Pancreas (tissue), 10 donors: ENCODE measurements at places on chromosomes 4 and X. TPM values are rescaled to one million over a fixed set of nuclear protein-coding genes. Genes with fewer than 3 reads are reported as not detected.

DNA sequence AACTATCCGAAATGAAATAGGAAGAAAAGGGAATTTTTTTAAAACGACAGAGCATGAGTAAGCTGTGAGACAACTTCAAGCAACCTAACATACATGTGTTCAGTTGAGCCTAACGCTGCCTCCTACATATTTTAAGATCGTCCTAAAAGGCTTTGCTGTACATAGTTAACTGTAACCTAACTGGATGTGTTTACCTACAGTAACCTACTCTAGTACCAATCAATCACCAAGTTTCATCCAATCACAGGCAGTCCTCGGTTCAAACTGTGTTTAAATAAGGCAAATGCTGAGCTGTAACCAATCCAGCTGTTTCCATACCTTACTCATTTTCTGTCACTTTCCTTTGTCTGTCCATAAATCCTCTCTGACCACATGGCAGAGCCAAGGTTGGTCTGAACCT, 17.1 kb downstream of the RCHY1 start:
- DNase-seq = no peak

DNA sequence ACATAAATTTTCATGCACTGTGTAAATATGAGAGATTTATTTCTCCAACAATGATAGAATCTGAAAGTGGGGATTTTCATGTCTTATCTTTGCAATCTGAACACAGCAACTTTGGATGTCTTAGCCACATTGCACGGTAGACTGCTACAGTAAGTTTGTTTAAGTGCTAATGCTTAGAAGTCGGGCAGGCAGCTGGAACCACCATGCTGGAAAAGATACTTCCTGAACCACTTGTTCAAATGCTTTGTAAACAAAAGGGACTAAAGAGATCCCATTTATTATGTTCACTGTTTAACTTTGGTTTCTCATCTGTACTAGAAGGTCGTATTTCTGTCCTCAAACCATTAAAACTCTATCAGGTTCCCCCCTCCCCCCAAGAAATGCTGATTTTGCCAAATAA, 555.9 kb upstream of the DIPK2B start:
- DNase-seq = no peak

GRCh38 chr4:15936495-15936894, 2.0 kb downstream of the FGFBP1 start:
- no peak for DNase-seq

Gene TXK
- 0.84 TPM for total RNA-seq

GRCh38 chr4:182808673-182809416, 108.3 kb downstream of the DCTD start:
- peak; percentile 53 for DNase-seq

Gene PDLIM3
- total RNA-seq = 7.0 TPM

- DNase-seq = no peak
Measured at GRCh38 chr4:162684998-162685397, 481.7 kb downstream of the NAF1 start.

- no peak for DNase-seq
Measured at GRCh38 chrX:19057856-19058255, 64.4 kb downstream of the ADGRG2 start.

DNA sequence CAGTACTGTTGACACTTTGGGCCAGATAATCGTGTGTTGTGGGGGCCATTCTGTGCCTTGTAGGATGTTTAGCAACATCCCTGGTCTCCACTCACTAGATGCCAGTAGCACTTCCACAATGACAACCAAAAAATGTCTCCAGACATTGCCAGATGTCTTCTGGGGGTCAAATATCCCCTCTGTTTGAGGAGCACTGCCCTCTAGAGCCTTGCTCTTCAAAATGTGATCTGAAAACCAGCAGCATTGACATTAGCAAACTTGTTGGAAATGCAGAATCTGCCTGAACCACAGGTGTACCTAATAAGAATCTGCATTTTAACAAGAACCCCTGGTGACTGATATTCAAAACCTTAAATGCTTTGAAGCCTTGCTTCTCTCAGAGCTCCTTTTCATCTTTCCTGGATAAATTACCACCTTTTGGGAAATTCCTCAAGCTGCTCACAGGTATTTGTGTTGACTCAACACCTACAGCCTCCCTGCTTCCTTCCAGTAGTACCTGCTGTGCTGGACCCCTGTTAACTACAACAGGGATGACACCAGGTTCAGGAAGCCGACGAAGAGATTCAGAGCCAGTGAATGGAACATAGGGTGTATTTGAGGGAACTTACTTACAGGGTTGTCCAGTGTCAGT, 459.0 kb upstream of the NR3C2 start:
- no peak for DNase-seq

- no peak for DNase-seq
Measured at GRCh38 chrX:73262991-73263390, 48.3 kb upstream of the NAP1L2 start.

GRCh38 chrX:118286066-118286762, 59.7 kb upstream of the WDR44 start:
- no peak for DNase-seq

Gene CFAP47
- not detected for total RNA-seq

DNA sequence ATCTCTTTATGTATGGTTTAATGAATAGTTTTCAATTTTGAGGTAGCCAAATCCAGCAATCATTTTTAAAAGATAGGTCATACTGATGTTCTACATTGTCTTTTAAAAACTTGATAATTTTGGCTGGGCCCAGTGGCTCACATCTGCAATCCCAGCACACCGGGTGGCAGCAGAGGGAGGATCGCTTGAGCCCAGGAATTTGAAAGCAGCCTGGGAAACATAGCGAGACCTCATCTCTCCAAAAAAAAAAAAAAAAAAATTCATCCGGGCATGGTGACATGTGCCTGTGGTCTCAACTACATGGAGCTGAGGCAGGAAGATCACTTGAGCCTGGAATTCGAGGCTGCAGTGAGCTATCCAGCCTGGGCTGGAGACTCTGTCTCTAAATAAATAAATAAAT, 419.8 kb downstream of the GALNTL6 start:
- DNase-seq = no peak

GRCh38 chr4:119744580-119744979, 116.0 kb upstream of the PDE5A start:
- DNase-seq = no peak

Gene TLR10
- 1.2 TPM for total RNA-seq

Gene FGG
- total RNA-seq = not detected

Gene EFHC2
- total RNA-seq = 0.09 TPM

Gene COX7B2
- total RNA-seq = not detected

Gene EDA
- 3.6 TPM for total RNA-seq

DNA sequence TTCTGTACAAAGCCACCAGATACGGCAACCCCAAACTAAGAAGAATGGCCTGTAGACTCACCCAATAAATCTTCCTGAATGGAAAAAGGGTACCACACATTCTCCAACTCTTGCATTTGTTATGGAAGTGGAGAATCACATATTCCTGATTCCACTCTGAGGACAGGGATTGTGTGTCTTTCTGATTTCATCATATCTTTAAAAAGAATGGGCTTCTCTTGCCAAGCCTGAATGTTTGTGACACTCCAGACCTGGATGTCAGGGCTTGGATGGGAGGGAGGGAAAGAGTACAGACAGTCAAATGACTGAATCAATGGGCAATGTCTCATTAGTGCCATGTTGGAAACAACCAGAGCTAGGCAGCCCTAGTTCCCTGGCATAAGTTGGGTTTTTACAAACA, 77.4 kb downstream of the PLAC1 start:
- DNase-seq = no peak

GRCh38 chr4:70522626-70523025, 4.3 kb downstream of the AMTN start:
- no peak for DNase-seq

- DNase-seq = no peak
Measured at GRCh38 chr4:38618505-38618904, 45.5 kb upstream of the KLF3 start.

Gene NAA11
- total RNA-seq = not detected
